ENCODE measurements at places on chromosomes 3 and 15.

- DNase-seq = no peak
Measured at GRCh38 chr3:32522682-32523081, 20.0 kb upstream of the CMTM6 start.

DNA sequence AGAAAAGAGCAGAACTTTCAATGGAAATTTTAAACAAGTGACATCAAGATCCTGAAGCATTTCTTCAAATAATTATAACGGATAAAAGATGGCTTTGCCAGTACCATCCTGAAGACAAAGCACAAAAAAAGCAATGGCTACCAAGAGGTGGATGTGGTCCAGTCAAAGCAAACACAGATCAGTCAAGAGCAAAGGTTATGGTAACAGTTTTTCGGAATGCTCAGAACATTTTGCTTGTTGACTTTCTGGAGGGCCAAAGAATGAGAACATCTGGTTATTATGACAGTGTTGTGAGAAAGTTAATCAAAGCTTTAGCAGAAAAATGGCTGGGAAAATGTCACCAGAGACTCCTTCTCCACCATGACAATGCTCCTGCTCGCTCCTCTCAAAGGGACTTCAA lies 31.5 kb downstream of the FEM1B start:
- DNase-seq = no peak

DNA sequence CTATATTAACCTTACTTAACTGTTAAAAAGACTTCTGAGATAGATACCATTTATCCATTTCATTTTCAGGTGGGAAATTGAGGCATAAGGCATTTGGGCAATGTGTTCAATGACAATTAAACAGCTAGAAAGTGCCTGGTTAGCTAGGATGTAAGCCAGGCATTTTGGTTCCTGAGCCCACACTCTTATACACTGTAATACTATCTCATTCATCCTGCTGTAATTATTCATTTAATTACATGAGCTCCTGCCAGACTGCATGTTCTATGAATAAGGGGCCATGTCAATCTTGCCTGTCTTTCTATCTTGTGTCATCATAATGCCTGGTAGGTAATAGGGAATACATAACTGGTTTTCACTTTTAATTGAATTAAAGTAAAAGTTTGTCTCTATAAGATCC lies 74.0 kb downstream of the RBMS3 start:
- DNase-seq = no peak

GRCh38 chr15:48360841-48361240 lies 29.6 kb downstream of the DUT start:
- no peak for DNase-seq

DNA sequence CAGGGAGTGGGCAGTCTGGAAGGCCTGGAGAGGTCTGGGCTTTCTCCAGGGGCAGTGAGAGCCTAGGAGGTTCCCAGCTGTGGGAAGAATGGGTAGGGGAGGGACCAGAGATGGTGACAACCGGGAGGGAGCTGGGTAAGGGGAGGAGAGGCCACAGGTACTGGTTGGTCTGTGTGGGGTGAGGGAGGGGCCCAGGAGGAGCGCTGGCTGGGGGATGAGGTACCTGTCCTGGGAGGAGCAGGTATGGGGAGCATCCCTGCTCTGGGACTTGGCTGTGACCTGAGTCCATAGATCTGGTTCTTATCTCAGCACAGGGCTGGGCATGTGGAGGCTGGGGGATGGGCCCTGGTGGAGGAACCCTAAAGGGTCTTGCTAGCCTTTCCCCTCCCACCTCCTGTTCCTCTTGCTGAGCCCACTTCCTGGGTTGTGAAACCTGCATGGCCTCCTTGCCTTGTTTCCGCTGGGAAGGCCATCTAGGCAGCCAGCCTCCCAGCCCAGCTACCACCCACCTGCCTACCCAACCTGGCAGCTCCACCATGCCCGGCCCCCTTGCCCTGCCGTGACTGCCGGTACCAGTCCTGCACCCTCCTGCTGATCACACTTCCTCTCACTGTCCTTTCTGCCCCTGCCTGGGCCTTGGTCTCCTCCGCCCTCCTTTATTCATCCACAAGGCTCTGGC lies 11.0 kb downstream of the PRKCD start:
- DNase-seq = no peak

- no peak for DNase-seq
Measured at GRCh38 chr3:16653712-16654111, 48.5 kb upstream of the DAZL start.

- no peak for DNase-seq
Measured at GRCh38 chr3:71710906-71711494, 14.2 kb downstream of the EIF4E3 start.

- no peak for DNase-seq
Measured at GRCh38 chr3:148789146-148789545, 38.5 kb upstream of the CPB1 start.

DNA sequence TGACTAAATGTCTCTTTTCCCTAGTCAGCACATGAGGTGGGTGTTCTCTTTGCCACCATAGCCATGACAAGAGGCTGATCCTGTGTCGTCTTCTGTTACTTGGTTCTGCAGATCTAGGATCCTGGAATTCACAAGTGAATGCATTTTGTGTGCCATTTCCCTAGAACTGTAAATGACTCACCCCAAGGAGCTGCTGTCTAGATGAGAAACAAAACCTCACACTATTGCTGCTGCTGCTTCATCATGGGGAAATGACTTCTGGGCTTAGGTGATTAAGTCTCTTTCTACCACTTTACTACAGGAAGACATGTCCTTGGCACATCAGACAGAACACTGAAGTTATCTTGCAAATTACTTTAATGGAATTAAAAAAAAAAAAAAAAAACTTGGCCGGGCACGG lies 54.9 kb downstream of the SLCO3A1 start:
- no peak for DNase-seq

- DNase-seq = no peak
Measured at GRCh38 chr3:171086914-171087313, 60.4 kb upstream of the SLC2A2 start.

DNA sequence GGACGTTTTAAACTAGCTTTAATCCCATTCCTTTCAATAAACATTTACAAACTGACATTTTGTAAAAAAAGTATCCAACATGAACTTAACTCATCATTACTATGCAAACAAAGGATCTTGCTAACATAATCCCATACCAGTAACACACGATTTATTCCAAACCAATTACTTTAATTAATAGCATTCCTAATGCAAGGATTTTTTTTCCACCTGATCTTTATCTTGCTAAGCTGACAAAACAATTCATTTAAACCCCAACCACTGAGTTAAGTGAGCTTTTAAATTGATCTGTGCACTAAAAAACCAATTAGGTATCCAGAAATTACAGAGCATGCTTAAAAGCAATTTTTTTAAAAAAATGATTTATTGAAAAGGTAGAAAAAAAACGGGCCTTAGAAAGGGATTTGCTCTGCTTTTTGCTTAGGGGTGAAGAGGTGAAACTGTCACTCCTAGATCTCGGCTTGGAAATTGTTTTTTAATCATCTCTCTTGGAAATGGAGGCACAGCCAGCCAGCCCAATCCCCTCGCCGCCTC lies 1.2 kb downstream of the SH3BP5 start:
- DNase-seq = no peak

GRCh38 chr3:126970921-126971320 lies 12.0 kb upstream of the PLXNA1 start:
- DNase-seq = no peak

GRCh38 chr3:55675478-55675877 lies 188.4 kb upstream of the WNT5A start:
- DNase-seq = no peak

- no peak for DNase-seq
Measured at GRCh38 chr15:61888074-61888780, 172.0 kb downstream of the VPS13C start.

- DNase-seq = peak; percentile 57
Measured at GRCh38 chr3:184656829-184657681, 54.8 kb downstream of the MAGEF1 start.

GRCh38 chr3:180630371-180630770 lies 28.4 kb downstream of the TTC14 start:
- no peak for DNase-seq

GRCh38 chr15:88233921-88234320 lies 22.6 kb downstream of the NTRK3 start:
- no peak for DNase-seq

GRCh38 chr3:13745636-13746035 lies 134.2 kb downstream of the WNT7A start:
- no peak for DNase-seq

Measured in left hindlimb (tissue), 1 donor.